ENCODE measurements at places on chromosomes 7 and 10.

GRCh38 chr7:74084722-74085578 lies 1.3 kb downstream of the LIMK1 start:
- no peak for DNase-seq

DNA sequence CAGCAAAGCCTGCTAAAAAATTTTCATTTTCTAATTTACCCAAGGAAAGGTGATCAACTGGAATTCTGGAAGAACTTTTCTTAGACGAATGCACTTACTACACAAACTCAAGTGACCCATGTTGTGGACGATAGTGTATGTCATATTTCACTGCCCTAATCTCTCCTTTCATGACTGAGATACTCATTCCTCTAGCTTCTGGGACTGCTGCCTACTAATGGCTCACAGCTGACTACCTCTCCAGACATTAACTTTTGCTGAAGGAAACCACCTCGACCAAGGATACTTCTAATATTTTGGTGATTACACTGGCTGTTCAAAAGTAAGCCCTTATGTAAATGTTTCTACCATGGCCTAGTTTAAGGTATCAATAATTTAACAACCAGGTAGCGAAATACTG lies 959.9 kb upstream of the GHITM start:
- DNase-seq: no peak

DNA sequence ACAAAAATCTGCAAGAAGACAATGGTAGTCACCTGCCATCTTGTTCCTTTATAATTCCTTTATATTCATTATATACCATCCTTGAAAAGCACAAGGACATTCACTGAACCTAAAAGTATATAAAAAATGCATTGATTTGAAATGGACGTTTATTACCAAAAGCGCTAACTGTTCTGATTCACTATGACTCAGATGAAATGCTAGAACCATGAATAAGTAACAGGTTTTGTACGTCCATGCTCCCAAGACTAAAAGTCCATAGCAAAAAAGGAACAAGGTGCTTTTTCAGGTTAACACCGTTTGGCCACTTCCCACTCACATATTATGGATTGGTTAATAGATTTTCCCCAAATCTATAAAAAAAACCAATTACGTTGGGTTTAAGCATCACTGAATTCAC lies 109.4 kb downstream of the PPP1R17 start:
- no peak for DNase-seq

DNA sequence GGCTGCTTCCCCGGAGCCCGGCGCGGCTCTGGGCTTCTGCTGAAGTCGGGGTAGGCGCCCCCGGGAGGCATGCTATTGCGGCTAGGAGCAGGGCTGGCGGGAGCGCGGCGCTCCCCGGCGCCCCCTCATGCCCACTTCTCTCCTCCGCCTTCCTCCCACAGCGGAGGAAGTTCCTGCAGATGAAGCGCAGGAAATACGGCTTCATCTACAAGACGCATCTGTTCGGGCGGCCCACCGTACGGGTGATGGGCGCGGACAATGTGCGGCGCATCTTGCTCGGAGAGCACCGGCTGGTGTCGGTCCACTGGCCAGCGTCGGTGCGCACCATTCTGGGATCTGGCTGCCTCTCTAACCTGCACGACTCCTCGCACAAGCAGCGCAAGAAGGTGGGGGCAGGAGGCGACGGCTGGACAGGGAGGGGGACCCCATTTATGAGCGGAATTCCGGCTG lies 479 bp downstream of the CYP26A1 start:
- no peak for DNase-seq

DNA sequence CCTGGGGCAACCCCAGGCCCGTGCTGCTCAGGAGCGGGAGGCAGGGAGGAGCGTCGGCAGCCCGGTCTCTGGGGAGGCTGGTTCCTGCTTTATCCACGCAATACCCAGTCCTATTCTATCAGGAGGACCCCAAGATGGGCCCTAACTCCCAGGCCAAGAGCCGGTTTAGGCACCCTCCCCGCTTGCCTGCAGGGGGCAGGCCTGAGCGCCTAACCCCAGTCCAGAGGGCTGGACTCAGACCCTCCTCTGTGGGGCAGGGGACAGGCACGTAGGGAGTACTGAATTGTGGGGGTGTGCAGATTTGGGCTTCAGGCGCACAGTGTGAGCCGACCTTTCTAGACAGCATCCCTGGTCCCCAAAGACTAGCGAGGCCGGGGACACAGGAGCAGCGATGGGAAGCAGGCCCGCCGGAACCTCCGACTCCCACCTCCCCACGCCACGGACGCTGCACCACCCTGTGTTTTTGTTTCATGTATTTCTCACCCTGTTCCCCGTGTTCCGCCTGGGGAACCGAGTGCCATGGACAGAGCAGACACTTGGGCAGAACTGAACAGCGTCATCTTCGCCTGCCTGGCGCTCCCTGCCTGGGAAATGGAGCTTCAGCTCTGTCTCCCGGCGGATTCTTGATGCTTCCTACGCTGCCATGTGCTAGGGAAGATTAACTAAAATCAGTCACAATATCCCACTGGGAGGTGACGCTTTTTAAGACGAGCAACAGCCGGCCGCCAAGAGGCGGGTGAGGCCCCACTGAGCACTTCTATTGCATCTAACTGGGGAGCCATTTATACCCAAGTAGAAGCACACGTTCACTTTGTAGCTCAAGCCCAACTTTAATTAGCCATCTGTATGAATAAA lies 5.3 kb downstream of the NUDT1 start:
- no peak for DNase-seq

DNA sequence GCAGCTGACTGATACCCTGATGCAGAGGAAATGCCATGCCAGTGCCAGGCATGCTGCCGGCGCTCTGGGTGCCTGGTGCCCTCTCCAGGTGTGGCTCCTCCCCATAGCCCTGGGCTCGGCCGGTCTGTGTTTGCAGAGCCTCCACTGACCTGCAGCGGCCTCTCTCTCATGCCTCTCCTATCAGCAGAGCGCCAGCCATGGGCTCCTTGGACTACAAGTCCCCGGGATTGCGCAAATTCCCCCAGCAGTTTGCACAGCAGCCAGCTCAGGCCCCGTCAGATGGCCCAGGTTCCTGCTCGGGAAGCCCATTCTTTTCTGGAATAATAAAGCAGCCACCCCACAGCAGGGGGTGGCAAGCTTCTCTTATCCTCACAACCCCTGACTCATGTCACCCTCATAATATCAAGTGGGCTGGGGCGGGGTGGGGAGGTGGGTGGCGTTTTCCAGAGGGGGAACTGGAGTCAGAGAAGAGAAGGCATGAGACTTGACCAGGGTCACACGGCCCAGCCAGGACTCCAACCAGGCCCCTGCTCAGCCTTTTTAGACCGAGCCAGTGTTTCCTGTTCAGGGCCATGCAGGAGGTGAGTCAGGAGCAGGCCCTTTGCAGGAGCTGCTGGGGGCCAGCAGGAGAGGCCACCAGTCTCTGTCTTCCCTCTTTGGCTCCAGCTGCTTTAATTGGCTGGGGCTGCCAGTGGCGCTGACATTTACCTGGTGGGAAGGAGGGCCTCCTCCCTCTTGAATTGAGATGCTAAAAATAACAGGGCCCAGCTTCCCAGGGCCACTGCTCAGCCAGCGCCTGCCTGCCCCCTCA lies 58.6 kb downstream of the ZMIZ1 start:
- no peak for DNase-seq

GRCh38 chr10:31397852-31398251 lies 78.8 kb downstream of the ZEB1 start:
- DNase-seq: no peak

- DNase-seq: no peak
These were observed 46.4 kb downstream of the MTURN start for GRCh38 chr7:30181211-30181610.

GRCh38 chr10:80136134-80136571 lies 3.6 kb downstream of the PLAC9 start:
- DNase-seq: peak; percentile 52

- DNase-seq: no peak
These were observed 324 bp downstream of the TWNK start for GRCh38 chr10:100987685-100988049.

DNA sequence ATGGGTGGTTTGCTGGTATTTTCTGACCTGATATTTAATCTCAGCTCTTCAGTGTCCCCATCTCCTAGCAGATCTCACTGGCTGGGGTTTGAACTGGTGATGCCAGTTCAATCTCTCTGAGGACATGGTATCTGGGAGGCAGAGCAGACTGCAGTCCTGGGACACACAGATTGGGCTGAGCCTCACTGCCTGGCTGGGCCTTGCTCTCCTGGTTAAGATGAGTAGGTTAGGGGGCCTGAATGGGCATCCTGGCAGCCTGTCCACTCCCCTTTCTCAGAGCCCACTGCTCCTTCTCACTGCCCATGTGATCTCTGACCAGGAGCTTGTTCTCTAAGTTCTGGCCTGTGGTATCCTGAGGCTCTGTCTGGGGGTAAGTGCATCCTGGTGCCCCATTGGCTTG lies 363.4 kb downstream of the GLRX3 start:
- no peak for DNase-seq

DNA sequence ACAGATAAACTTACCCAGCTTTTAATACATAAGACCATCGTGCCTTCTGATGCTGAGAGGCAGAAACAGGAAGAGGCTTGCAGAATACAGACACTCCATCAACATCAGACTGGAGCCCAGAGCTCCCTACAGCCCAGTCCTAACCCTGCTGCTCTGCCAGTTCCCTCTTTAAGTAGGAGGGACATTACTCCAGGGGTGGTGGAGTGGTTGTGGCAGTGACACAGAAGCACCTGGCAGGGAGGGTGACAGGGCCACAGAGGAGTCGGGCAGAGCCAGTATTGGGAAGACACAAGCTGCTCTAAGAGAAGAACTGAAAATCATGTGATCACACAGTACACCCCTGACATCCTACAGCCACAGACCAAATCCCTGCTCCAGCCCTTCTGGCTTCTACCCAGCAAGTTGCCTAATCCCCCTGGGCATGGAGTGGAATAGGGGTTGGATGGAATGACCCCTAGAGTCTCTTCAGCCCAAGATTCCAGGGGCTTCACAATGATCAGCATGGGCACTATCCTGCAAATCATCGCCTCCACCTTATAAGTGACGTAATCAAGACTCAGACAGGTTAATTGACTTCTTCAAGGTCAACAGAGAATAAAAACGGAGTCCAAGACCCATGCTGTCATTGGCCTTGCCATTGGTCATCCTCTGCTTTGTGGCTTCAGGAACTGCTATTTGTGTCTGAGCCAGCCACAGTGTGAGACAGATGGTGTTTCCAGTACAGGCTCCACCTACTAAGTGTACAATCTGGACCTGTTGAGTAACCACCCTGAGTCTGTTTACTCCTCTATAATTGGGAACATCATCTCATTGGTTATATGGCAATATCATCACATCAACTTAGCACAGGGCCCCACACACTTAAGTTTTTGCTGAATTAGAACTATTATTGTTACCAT lies 61.1 kb upstream of the ZMIZ1 start:
- DNase-seq: no peak

- no peak for DNase-seq
These were observed 117.5 kb upstream of the HGF start for GRCh38 chr7:81887098-81888090.

DNA sequence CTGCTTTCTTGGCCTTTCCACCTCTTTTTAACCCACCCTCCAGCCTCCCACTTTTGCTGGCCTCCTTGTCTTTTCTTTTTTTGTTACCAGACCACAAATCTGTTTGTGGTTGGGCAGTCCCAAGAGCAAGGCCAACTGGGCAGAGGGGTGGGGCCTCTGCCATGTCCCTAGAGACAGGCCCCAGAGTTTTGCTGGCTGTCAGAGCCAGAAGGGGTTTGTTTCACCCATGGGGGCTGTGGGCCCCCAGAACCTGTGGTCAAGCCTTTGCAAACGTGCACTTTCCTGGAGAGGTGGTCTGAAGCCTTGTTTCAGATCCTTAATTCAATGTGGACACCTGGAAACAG lies 10.3 kb downstream of the ZMIZ1 start:
- no peak for DNase-seq

DNA sequence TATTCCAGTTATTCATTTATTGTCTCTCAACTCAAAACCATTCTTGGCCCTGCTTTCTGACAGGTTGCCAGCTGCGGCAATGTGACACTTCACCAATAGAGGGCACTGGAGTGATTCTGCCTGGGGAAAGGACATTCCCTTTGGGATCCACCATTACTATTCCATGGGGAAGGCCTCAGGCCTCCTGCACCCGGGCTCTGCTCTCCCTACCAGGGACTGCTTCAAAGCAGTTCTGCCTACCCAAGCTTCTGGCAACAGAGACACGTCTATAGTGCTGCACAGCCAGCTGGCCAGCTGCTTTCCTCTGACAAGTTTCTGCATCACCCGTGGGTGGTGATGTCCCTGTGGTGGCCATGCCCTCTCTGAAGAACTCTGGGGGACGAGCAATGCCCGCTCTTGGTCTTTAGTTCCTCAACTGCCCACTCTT lies 163.8 kb downstream of the ELMO1 start:
- no peak for DNase-seq
